Activated CD4-positive, alpha-beta T cell treated with anti-CD3 and anti-CD28 coated beads, Interleukin-2, Interleukin-6, amounts not matched to agents 100 ng/mL and 50 ng/mL, durations not matched to agents 16 hours and 8 hours (primary cell): ENCODE measurements at places on chromosomes 5 and 9.

DNA sequence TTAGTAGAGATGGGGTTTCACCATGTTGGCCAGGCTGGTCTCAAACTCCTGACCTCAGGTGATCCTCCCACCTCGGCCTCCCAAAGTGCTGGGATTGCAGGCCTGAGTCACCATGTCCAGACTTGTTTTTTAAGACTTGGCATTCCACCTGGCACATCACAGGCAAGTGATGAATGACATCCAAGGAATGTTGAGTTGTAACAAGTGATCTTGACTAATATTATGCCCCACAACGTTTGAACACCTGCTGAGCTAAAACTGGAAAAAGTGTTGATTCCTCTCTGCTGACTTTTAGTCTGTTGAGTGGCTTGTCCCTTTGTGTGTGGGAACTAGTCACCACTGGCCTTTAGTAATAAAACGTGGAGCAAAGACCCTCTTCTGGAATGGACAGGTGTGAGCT is 54.6 kb downstream of the SUB1 start:
- DNase-seq, result no peak

GRCh38 chr9:16417161-16417560 is 453.3 kb downstream of the BNC2 start:
- DNase-seq, result peak; percentile 10

DNA sequence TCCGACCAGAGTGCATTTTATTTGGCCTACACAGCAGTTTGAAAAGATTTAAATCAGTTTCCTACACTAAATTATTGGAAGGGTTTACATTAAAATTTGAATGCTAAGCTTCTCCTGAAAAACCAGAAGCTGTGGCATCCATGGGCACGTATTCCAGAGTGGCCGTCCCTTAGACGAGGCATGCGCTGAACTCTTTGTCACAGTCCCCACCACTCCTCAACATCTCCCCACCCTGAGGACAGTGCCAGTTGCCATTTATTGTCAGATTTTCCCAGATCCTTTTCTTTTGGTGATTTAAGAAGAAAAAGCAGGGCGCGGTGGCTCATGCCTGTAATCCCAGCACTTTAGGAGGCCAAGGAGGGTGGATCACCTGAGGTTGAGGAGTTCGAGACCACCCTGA is 39.9 kb upstream of the UNC5A start:
- no peak for DNase-seq

DNA sequence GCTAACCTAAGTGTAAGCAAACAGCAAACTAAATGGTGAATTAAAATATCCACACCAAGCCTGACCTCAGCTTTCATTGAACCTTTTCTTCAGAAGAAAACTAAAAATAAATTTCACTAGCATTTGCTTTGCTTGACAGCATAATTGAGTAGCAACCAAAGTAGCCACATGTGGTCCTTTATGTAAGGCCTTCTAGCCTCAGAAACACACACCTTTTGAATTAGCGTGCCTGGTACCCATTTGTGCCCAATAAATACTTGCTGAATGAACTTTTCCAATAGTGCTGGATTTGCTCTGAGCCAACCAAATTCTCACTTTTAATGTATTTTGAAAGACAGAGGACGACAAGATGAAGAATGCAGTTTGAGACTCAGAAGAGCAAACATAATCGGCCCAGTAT is 2.1 kb upstream of the NIPBL start:
- no peak for DNase-seq

- no peak for DNase-seq
Observed at GRCh38 chr5:150778088-150778516, 455 bp upstream of the SMIM3 start.

DNA sequence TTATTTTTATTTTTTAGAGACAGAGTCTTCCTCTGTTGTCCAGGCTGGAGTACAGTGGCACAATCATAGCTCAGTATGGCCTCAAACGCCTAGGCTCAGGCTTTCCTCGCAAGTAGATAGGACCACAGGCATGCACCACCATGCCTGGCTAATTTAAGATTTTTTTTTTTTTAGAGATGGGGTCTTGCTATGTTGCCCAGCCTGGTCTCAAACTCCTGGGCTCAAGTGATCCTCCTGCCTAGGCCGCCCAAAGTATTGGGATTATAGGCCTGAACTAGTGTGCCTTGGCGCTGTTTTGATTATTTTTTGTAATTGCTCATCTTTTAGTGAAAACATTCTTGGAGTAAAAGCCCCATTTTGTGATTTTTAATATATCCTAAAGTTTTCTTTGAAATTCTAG is 5.4 kb downstream of the YTHDC2 start:
- DNase-seq, result no peak

- DNase-seq, result no peak
Observed at GRCh38 chr9:113205432-113205831, 15.6 kb downstream of the FKBP15 start.

DNA sequence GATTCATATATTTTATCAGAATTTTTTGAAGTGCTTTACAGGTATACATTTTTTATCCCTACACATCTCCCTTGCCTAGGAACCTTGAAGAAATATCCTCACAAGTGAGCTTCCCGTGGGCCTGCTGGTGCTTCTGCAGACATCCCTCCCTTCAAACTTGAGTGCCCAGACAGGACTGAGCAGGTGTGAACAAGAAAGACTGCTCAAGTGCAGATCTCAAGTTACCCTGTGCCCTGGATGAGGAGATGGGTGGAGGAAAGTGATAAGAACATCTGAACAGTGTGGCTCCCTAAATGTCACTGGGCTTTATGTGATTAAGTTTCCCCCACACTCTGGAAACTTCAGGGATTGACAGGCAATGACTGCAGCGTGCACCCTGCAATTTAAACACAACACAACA is 209.8 kb downstream of the TLE1 start:
- DNase-seq, result no peak

- no peak for DNase-seq
Observed at GRCh38 chr5:141695627-141696215, 13.7 kb upstream of the ARAP3 start.

- no peak for DNase-seq
Observed at GRCh38 chr9:3490957-3491356, 34.8 kb downstream of the RFX3 start.
